ENCODE measurements at places on chromosomes 2 and 18.

DNA sequence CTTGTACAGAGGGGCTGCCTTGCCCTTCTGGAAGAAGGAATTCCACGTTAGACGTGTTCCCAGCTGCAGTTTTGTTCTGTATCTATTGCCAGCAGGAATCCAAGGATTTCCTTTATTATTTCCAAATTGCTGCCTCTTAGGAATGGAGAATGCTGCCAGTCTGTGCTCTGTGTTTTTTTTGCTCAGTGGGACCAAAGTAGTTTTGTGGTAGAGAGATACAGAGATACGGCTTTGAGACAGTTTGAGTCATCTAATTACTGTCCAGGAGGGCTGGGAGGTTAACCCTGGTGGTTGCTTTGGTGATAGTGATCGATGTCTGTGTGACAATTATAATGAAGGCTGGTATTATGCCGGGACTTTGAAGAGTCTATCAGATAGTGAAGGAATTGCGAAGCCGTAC is 26.3 kb downstream of the ASAP2 start:
- H3K27me3 ChIP-seq, result peaks cover 5% of the 10 kb centered on the region
- H3K4me3 ChIP-seq, result no peak overlapping the region
- DNase-seq, result no peak

GRCh38 chr2:13550285-13551231 is 833.8 kb downstream of the TRIB2 start:
- H3K4me3 ChIP-seq, result no peak overlapping the region
- no peaks in the 10 kb centered on the region for H3K36me3 ChIP-seq
- DNase-seq, result no peak
- no peaks in the 10 kb centered on the region for H3K4me1 ChIP-seq
- no peaks in the 10 kb centered on the region for H3K27me3 ChIP-seq

DNA sequence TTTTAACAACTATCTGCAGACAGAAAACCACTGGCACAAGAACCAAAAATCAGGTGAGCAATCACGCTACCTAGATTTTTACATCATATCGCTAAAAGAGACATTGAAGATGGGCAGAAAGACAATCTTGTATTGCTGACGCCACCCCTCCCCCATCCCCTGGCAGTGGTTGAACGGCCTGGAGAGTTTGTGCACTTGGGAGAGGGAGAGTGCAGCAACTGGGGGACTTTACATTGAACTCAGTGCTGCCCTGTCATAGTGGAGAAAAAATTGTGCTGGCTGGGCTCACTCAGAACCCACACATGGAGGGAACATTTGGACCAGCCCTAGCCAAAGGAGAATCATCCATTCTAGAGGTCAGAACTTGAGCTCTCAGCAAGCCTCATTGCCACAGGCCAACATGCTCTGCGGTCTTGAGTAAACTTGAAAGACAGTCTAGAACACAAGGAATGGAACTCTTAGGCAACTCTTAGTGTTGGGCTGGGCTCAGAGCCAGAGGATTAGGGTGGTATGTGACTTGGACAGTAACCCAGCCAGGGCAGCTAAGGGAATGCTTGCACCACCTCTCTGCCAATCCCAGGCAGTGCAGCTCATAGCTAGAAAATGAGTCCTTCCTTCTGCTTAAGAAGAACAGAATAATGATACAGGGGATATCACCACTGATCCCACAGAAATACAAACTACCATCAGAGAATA is 220.0 kb upstream of the CYP26B1 start:
- H3K4me3 ChIP-seq, result no peak overlapping the region
- no peak for DNase-seq
- peaks cover 7% of the 10 kb centered on the region for H3K36me3 ChIP-seq
- no peak overlapping the region for H3K27ac ChIP-seq

DNA sequence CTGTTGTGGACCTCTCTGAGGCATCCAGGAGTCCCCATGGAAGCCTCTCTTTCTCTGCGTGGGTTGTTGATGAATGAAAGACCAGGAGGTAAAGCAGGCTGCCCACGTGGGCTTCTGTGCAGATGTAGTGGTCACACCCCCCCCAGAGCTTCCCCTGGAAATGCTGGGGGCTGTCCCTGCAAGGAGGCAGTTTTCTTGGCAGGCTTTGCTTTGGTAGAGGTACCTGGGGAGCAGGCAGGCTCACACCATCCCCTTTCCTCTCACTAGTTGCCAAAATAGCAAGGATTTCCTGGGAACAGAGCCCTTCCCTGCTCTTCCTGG is 97.6 kb upstream of the MAP3K20 start:
- no peaks in the 10 kb centered on the region for H3K4me1 ChIP-seq
- peaks cover 27% of the 10 kb centered on the region for H3K27me3 ChIP-seq
- no peak for DNase-seq
- no peaks in the 10 kb centered on the region for H3K36me3 ChIP-seq
- H3K4me3 ChIP-seq, result no peak overlapping the region

DNA sequence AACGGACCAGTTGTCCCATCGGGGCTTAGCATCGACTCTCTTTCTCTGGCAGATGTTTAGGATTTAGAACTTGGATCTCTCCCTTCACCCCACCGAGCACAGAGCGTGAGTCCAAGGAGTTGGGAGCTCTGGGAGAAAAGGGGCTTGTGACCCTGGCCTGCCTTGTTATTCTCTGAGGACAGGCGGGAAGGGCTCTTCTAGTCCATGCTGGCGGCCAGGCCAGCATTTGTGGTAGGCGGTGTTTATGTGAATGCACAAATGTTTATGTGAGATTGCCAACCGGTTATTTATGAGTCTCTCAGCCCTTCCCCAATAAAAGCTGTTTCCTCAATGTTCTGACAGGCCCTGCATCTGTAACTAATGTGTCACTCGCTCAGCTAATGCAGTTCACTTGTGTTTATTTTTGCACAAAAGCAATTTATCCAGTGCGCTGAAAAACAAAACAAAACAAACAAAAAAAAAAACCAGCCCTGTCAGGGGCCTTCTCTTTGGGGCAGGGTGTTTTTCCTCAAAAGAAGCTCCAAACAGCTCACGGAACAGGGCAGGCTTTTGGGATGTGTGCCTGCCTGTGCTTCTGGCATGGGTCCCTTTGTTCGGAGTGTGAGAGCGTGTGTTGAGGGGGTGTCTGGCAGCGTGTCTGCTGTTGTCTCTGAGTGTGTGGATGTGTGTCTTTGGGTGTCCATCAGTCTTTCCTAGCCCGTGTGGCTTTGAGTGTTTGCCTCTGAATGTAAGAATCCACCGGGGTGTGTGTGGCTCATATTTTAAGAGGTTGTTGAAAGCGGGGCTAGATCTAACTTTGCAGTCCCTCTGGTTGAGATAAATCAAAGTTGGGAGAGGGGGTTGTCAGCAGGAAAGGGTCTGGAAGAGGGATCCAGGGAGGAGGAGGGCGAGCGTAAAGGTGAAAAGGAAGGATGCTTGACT is 52.8 kb upstream of the HAAO start:
- H3K27me3 ChIP-seq, result no peaks in the 10 kb centered on the region
- H3K4me3 ChIP-seq, result no peak overlapping the region
- H3K4me1 ChIP-seq, result no peaks in the 10 kb centered on the region
- H3K27ac ChIP-seq, result no peak overlapping the region
- DNase-seq, result no peak
- H3K36me3 ChIP-seq, result peaks cover 4% of the 10 kb centered on the region

GRCh38 chr2:210195101-210195852 is 24.1 kb upstream of the KANSL1L start:
- no peaks in the 10 kb centered on the region for H3K27me3 ChIP-seq
- H3K36me3 ChIP-seq, result no peaks in the 10 kb centered on the region
- no peak overlapping the region for H3K27ac ChIP-seq
- H3K4me1 ChIP-seq, result no peaks in the 10 kb centered on the region

DNA sequence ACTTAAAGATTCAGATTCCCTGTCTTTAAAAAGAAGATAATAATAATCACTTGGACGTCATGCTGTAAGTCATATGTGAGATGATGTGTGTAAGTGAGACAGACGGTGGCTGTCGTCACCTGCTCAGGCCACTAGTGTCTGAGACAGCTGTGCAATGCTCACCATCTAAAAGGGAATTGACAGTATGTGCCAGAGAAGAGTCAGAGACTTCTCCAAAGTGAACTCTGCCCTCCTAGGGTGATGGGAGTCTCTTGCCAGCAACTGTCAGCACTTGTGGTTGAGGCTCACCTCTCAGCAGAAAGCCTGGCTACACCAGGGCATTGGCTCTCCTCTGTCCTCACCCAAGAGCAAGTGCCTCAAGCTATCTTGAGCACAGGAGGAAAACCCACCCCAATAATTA is 131.6 kb upstream of the DNAJC10 start:
- H3K27me3 ChIP-seq, result peaks cover 7% of the 10 kb centered on the region
- DNase-seq, result no peak
- no peak overlapping the region for H3K4me3 ChIP-seq
- H3K4me1 ChIP-seq, result no peaks in the 10 kb centered on the region

DNA sequence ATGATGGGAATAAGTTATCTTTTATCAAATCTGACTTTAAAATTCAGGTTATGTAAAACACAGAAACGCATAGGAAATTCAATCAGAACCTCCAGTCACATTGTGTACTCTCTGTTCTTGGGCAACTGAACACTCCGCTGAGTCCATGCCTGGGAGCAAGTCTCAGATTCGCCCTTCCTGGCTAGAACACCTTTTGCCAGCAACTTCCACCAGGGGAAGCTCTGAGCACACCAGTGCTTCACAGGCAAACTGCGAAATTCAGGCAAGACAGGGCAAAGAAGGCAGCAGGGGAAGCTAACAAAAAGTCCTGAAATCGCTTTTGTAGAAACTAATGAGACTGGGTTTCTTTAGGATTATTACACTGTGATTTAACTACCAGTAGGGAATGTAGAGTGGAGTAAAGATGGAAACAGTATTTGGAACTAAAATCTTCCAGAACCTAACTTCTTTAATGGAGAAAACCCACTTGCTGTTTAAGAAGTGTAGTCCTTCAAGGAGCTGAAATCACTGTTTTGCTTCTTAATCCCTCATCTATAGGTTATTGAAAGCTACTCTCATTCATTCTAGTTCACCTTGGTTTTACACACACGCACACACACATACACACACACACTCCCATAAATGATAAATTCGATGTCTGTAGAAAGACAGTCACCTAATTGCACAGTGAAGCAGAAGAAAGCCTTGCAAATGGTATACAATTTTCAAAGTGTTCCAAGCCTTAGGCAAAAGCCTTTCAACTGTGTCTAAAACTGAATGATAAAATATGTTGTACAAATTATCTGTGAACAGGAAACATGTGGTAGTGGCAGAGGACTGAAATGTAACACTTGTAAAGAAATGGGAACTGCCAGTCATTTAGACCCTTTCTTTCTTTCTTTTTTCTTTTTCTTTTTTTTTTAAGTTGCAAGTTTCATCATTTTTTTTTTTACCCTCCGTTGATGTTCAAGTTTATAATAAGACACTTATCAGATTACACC is 214.5 kb downstream of the TMEM182 start:
- H3K4me1 ChIP-seq, result no peaks in the 10 kb centered on the region
- no peaks in the 10 kb centered on the region for H3K27me3 ChIP-seq
- H3K36me3 ChIP-seq, result no peaks in the 10 kb centered on the region
- H3K27ac ChIP-seq, result no peak overlapping the region
- H3K4me3 ChIP-seq, result no peak overlapping the region

- H3K27me3 ChIP-seq, result no peaks in the 10 kb centered on the region
- H3K4me1 ChIP-seq, result no peaks in the 10 kb centered on the region
- H3K36me3 ChIP-seq, result no peaks in the 10 kb centered on the region
These were observed 233.4 kb upstream of the GALNT5 start for GRCh38 chr2:157024129-157024528.

- H3K4me3 ChIP-seq, result no peak overlapping the region
- H3K4me1 ChIP-seq, result peaks cover 34% of the 10 kb centered on the region
These were observed 30.9 kb upstream of the DNMT3A start for GRCh38 chr2:25372405-25373268.

DNA sequence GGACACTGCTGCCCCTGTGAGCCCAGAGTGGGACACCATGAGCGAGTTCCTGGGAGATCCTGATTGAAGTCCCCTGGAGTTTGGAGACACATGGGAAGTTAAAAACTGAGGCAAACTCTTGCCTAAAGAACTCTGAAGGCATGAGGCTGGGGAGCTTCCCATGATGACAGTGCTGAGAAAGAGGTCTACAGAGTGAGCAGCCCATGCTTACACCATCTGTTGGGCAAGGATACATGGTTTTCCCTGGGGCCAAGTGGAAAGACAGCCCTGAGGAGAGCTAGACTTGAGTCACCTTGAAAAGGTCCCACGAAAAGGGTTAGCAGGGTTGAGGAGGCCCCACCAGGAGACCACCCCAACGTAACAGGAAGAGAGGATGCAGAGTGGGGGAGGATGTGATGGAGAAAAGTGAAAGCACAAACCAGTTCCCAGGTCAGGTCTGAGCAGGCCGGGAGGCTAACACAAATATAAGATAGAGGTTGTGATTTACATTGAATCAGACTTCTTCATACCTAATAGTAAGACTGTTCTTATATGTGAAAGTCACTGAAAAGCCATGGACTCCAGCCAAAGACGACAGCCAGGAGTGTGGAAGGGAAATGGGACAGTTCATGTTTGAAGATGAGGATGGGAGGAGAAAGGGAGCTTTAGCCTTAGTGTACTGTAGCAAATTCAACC is 13.5 kb upstream of the FEZ2 start:
- DNase-seq, result no peak
- peaks cover 7% of the 10 kb centered on the region for H3K27me3 ChIP-seq
- no peak overlapping the region for H3K27ac ChIP-seq
- no peak overlapping the region for H3K4me3 ChIP-seq
- no peaks in the 10 kb centered on the region for H3K4me1 ChIP-seq
- H3K36me3 ChIP-seq, result no peaks in the 10 kb centered on the region
